ENCODE measurements at places on chromosomes 2 and 18. TPM values are rescaled to one million over a fixed set of nuclear protein-coding genes. Genes with fewer than 3 reads are reported as not detected.

GRCh38 chr2:184316921-184317320, 281.4 kb upstream of the ZNF804A start:
- no peaks in the 10 kb centered on the region for H3K27me3 ChIP-seq
- no peak overlapping the region for H3K27ac ChIP-seq
- H3K36me3 ChIP-seq = no peaks in the 10 kb centered on the region
- no peaks in the 10 kb centered on the region for H3K4me1 ChIP-seq
- DNase-seq = no peak

DNA sequence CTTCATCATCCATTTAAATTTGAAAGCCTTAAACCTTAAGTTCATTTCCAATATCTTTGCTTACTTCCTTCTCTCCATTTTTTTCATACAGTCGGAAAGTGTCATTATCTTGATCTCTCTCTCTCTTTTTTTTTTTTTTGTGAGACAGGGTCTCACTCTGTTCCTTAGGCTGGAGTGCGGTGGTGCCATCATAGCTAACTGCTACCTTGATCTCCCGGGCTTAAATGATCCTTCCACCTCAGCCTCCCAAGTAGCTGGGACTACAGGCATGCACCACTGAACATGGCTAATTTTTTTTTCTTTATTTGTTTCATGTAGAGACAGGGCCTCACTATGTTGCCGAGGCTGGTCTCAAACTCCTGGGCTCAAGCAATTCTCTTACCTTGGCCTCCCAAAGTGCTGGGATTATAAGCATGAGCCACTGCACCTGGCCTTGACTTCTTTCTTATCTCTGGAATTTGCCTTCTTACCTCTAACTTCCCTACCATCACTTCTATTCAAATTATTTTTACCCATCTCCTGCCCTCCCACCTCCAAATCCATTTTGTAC, 222.2 kb downstream of the MYCN start:
- H3K27me3 ChIP-seq = peaks cover 20% of the 10 kb centered on the region
- H3K4me3 ChIP-seq = no peak overlapping the region
- H3K4me1 ChIP-seq = no peaks in the 10 kb centered on the region
- H3K27ac ChIP-seq = no peak overlapping the region

Gene POU3F3
- total RNA-seq = not detected

Gene RNF152
- 0.47 TPM for total RNA-seq

Gene DSEL
- total RNA-seq = 0.05 TPM

- no peaks in the 10 kb centered on the region for H3K4me1 ChIP-seq
- no peak for DNase-seq
- no peaks in the 10 kb centered on the region for H3K36me3 ChIP-seq
- no peaks in the 10 kb centered on the region for H3K27me3 ChIP-seq
- no peak overlapping the region for H3K4me3 ChIP-seq
Observed at GRCh38 chr2:12320027-12320734, 396.6 kb upstream of the TRIB2 start.

Gene MROH2A
- not detected for total RNA-seq

Gene RIOK3
- total RNA-seq = 42.5 TPM

DNA sequence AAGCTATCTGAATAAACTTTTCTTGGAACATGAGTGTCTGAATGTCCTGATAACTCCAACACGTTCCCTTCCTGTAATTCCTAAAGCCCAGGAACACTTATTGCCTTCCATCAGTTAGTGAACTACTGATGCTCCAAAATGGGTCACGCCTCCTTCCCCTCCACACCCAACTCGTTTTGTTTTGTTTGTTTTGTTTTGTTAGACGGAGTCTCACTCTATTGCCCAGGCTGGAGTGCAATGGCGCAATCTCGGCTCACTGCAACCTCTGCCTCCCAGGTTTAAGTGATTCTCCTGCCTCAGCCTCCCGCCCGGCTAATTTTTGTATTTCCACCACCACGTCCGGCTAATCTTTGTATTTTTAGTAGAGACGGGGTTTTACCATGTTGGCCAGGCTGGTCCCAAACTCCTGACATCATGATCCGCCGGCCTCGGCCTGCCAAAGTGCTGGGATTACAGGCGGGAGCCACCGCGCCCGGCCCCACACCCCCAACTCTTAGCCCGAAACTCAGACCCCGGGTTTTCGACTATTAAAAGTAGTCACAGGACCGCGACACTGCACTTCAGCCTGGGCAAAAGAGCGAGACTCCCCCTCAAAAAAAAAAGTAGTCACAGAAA, 774 bp downstream of the IER3IP1 start:
- H3K27ac ChIP-seq = peak overlapping the region; percentile 80
- DNase-seq = no peak
- H3K27me3 ChIP-seq = no peaks in the 10 kb centered on the region
- peaks cover 6% of the 10 kb centered on the region for H3K4me1 ChIP-seq
- no peaks in the 10 kb centered on the region for H3K36me3 ChIP-seq

DNA sequence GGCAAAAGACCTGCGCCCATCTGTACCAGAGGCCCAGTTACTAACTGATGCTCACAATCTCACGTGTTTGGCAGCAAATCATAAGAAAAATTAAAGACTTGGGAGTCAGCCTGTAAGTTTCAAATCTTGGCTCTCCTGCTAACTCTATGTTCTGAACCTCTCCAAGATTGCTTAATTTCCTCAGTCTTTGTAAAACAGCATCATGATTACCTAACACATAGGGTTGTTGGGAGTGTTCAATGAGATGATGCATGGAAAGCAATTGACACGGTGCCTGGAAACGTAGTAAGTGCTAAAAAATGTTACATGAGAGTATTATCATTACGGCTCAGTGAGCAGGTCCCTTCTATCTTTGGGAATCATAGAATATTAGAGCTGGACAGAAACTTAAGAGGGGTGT, 497.6 kb upstream of the TCF4 start:
- H3K4me3 ChIP-seq = no peak overlapping the region
- H3K4me1 ChIP-seq = no peaks in the 10 kb centered on the region
- no peaks in the 10 kb centered on the region for H3K27me3 ChIP-seq
- no peaks in the 10 kb centered on the region for H3K36me3 ChIP-seq

- DNase-seq = no peak
- no peaks in the 10 kb centered on the region for H3K27me3 ChIP-seq
- H3K4me3 ChIP-seq = no peak overlapping the region
- H3K36me3 ChIP-seq = no peaks in the 10 kb centered on the region
- no peaks in the 10 kb centered on the region for H3K4me1 ChIP-seq
Observed at GRCh38 chr2:170462433-170463205, 252.5 kb upstream of the SP5 start.

DNA sequence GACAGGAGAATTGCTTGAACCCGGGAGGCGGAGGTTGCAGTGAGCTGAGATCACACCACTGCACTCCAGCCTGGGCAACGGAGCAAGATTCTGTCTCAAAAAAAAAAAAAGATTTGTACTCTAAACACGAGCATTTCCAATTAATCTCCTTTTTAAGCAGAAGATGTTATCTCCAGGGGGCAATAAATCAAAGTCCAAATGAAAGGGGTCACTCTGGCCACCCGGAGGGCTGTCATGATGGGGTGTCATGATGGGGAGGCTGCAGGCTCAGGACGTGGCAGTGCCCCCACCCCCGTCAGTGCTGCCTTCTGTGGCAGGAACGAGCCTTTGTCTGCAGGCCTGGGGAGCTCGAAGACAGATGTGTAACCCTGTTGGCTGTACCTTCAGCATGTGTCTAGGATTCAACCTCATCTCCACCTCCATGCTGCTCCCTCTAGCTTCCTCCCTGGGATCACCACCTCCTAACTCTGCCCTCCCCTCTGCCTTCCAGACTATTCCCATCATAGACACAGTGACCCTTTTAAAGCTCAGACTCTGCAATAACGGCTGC, 76.9 kb upstream of the YWHAQ start:
- no peak for DNase-seq
- H3K27ac ChIP-seq = no peak overlapping the region
- no peak overlapping the region for H3K4me3 ChIP-seq
- H3K36me3 ChIP-seq = no peaks in the 10 kb centered on the region

DNA sequence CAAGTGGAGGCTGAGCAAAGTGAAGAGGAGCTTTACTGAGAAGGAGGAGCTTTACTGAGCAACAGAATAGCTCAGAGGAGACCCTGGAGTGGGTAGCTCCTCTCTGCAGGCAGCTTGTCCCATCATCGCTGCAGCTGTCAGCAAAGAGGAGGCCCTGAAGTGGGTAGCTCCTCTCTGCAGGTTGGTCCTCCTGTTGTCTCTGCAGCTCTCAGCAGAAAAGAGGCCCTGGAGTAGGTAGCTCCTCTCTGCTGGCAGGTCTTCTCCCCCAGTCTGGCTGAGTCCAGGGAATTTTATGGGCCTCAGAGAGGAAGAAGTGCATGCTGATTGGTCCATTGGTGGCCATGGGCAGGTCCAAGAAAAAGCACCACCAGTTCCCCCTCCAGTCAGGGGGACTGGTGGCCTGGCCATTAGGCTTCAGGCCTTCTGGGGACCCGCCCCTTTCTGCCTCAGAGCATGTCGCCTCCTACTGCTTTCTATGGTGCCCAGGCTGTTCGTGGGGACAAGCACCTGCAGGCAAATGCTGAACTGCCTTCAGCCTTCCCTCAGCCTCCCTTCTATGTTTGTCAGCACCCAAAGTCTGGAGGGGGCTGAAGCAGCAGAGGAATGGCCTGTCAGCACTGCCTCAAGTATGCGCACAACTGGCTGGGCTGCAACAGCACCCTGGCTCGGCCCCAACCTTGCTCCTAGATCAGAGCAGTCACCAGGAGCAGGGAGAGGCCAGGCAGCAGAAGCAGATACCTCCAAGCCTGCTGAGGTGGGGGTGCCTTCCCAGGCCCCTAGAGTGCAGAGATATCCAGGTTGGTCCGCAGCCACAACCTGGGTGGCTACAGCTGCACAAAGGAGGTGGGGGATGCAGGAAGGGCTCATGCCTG, 5.9 kb downstream of the ZSCAN30 start:
- no peak overlapping the region for H3K4me3 ChIP-seq
- no peaks in the 10 kb centered on the region for H3K27me3 ChIP-seq
- H3K27ac ChIP-seq = no peak overlapping the region
- DNase-seq = no peak
- no peaks in the 10 kb centered on the region for H3K4me1 ChIP-seq

DNA sequence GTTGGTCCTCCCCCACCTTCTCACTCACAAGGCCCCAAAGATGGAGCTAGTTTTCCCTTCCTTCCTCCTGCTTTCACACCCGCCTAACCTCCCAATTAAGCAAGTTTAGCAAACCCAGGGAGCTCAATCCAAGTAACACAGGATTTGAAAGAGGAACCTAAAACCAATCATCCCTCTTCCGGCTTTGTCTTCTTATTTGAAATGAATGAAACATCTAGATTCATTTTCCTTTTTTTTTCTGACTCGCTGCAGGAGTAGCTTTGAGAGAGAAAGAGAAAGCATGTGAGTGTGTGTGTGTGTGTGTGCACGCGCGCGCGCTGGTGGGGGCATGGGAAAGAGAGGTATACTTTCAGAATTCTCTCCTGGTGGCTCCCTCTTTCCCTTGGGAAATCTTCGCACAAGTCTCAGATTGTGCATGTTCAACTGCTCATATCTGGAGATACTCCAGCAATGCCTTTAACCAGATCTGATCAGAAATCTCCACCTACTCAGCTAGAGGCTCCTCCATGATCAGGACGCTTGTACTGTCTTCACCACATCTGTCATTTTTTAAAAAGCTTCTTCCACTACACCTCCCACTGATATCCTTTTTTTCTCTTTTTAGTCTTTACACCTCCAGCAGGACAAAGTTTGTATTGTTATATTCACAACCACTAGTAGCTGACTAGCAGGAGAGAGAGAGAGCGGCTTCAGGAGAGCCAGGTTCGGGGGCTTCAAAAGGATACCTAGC, 1.7 kb downstream of the SLC8A1 start:
- DNase-seq = no peak
- H3K27ac ChIP-seq = no peak overlapping the region
- no peaks in the 10 kb centered on the region for H3K36me3 ChIP-seq
- no peaks in the 10 kb centered on the region for H3K27me3 ChIP-seq
- H3K4me3 ChIP-seq = no peak overlapping the region
- H3K4me1 ChIP-seq = no peaks in the 10 kb centered on the region

GRCh38 chr18:60311676-60312360, 60.8 kb downstream of the MC4R start:
- H3K27me3 ChIP-seq = no peaks in the 10 kb centered on the region
- no peak overlapping the region for H3K4me3 ChIP-seq
- no peak for DNase-seq
- no peak overlapping the region for H3K27ac ChIP-seq
- no peaks in the 10 kb centered on the region for H3K4me1 ChIP-seq
- no peaks in the 10 kb centered on the region for H3K36me3 ChIP-seq

Gene CDH19
- total RNA-seq = not detected

Gene RAMP1
- 23.4 TPM for total RNA-seq

DNA sequence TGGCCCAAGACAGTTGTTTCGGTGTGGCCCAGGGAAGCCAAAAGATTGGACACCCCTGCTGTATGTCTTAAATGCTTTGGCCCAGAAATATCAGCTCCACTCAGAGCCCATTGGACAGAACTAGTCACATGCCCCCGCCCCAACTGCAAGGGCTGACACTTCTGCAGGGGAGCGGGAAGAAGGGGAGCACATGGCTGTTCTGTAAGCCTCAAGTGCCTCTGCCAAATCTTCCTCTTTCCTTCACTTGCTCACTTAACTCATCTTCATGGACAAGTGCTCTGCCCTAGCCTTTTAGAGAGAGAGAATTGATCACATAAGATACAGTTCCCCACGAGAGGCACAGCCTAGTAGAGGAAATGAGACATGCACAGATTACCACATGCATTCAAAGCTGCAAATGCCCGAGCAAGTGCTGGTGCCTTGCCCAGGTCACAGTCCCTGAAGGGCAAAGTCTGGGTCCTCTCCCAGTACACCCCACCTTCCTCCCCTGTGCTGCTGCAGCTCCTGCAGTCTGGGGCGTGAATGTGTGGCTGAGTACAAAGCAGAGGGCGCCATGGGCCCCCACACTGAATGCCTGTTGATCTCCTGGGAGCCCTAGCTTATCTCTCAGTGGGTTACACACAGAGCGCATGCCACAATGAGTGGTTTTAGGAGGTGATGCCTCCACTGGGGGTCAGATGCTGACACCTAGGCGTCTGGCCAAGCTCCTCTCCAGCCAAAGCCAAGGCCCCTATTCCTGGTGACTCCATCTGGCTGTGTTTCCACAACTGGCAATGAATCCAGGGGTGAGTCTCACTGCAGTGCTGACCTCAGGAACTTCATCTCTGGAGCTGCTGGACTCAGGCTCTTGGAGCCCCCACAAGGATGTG, 135.3 kb downstream of the CTIF start:
- no peak overlapping the region for H3K27ac ChIP-seq
- no peak overlapping the region for H3K4me3 ChIP-seq
- DNase-seq = no peak
